Activated T-helper 2 cell treated with anti-CD3 and anti-CD28 coated beads, Interferon-gamma antibody, Interleukin-2, Interleukin-4, amounts not matched to agents 10 μg/mL and 5 μg/mL and 100 μg/mL, durations not matched to agents 14 hours and 24 hours and 36 hours (primary cell): ENCODE measurements at places on chromosomes 7 and 10. TPM values are rescaled to one million over a fixed set of nuclear protein-coding genes. Genes with fewer than 3 reads are reported as not detected.
A peak's percentile ranks its signal among the peaks of the same experiment; 100 is the strongest.

RALA gene
- 33.1 and 35.3 TPM in 2 replicates for total RNA-seq

BTBD16 gene
- total RNA-seq, result not detected in 2 replicates

MUC3A gene
- total RNA-seq, result 0.11 TPM in 1 of 2 replicates, not detected in the other

PAXIP1 gene
- total RNA-seq, result 33.6 and 34.3 TPM in 2 replicates

- no peak overlapping the region for H3K27ac ChIP-seq
- H3K4me3 ChIP-seq, result no peak overlapping the region
- no peaks in the 10 kb centered on the region for H3K4me1 ChIP-seq
- no peaks in the 10 kb centered on the region for H3K36me3 ChIP-seq
Measured at GRCh38 chr10:60955316-60955715, 11.3 kb upstream of the RHOBTB1 start.

DNA sequence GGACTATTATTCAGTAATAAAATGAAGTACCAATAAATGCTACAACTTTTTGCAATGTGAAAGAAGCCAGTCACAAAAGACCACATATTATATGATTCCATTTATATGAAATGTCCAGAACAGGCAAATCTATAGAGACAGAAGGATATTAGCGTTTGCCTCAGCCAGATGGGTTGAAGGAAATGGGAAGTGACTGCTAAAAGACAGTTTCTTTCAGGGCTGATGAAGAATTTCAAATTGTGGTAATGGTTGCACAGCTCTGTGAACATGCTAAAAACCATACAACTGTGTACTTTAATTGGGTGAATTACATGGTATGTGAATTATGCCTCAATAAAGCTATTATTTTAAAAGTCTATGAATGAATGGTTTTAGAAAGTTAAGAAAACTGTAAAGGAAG lies 23.9 kb upstream of the REEP3 start:
- H3K36me3 ChIP-seq, result peaks cover 6% of the 10 kb centered on the region
- H3K4me3 ChIP-seq, result no peak overlapping the region
- H3K27ac ChIP-seq, result no peak overlapping the region
- H3K27me3 ChIP-seq, result no peaks in the 10 kb centered on the region

GRCh38 chr10:28172223-28172610 lies 130.6 kb downstream of the MPP7 start:
- no peak overlapping the region for H3K4me3 ChIP-seq
- no peak for DNase-seq
- no peak overlapping the region for H3K27ac ChIP-seq
- peaks cover 5% of the 10 kb centered on the region for H3K4me1 ChIP-seq
- H3K36me3 ChIP-seq, result no peaks in the 10 kb centered on the region

DNA sequence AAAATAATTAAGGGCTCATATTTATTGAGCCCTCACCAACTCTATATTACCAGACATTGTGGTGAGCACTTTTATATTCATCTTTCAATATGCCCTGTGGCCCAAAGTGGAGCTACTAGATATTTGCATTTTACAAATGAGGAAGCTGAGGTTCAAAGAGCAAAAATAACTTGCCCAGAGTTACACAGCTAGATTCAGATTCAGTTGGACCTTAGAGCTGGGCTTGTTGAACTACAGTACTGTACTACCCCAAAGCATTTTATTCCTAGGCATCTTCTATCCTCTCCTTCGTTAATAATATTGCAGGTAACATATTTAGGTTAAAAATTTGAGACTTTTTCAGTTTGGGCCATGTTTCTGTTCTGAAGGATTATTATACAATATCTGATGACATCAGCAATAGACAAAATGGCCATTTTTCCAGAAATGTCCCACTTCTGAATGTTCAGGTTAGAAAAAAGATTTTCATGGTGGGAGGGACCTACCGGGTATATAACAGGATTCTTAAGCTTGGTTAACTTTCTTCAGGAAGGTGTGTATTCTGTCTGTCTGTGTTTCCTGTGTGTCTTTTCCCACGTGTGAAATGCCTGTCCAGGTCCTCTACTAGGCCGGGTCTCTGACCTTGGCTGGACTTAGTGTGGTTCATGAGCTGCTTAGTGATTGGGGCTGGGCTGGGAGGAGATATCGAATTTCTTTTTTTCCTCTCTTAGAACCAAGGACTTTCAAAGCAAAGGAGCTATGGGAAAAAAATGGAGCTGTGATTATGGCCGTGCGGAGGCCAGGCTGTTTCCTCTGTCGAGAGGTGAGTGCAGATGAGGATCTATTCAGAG lies 13.6 kb downstream of the PRXL2A start:
- H3K4me1 ChIP-seq, result no peaks in the 10 kb centered on the region
- H3K27me3 ChIP-seq, result no peaks in the 10 kb centered on the region
- H3K27ac ChIP-seq, result no peak overlapping the region
- peaks cover 8% of the 10 kb centered on the region for H3K36me3 ChIP-seq
- DNase-seq, result no peak
- H3K4me3 ChIP-seq, result no peak overlapping the region

DNA sequence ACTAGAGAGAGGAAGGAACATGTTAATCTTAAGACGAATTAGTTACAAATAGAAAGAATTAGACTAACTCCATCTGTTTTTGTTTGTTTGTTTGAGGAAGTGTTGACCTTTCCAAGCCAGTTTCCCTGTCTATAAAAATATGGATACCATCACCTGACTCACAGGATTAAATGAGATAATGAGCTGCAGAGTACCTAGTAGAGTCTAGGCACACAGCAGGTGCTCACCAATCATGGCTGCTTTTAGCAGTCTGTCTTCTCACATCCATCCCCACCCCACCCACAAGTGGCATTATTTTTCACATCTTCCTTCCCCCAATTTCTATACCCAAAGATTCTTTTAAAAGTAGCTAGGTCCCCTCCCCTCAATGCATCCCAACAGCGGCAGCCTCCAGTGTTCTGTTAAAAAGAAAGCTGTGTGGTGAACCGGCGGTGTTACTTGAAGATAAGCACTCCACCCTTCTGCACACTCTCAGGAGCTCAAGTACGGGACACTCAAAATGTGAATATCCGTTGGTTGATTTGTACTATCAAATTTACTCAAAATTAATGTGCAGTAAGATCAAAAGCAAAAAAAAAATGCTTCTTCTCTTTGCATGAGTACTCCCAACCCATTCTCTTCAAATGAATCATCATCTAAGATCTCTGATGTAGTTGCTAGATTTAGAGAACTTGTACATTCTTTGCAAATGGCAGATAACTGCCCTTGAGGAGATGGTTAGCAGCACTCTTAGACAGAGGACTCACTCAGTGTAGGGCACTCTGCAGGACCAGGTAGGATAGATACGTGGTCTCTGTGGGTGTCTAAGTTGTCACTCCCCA lies 145.4 kb upstream of the ASAH2 start:
- H3K4me3 ChIP-seq, result peak overlapping the region; percentile 68
- peak; percentile 44 for DNase-seq
- H3K36me3 ChIP-seq, result peaks cover 2% of the 10 kb centered on the region
- H3K4me1 ChIP-seq, result peaks cover 59% of the 10 kb centered on the region
- peak overlapping the region; percentile 92 for H3K27ac ChIP-seq
